ENCODE measurements at places on chromosomes 12 and 14. TPM values are rescaled to one million over a fixed set of nuclear protein-coding genes. Genes with fewer than 3 reads are reported as not detected.
A peak's percentile ranks its signal among the peaks of the same experiment; 100 is the strongest.

- peak; percentile 72 for DNase-seq
These were observed 22.2 kb downstream of the UBE2N start for GRCh38 chr12:93419388-93420034.

GRCh38 chr14:93941293-93941910 is 14.3 kb downstream of the FAM181A start:
- DNase-seq: no peak

GRCh38 chr12:3329361-3329760 is 161.6 kb upstream of the PRMT8 start:
- no peak for DNase-seq

GRCh38 chr12:105769486-105769885 is 369.3 kb downstream of the NUAK1 start:
- DNase-seq: no peak

DNA sequence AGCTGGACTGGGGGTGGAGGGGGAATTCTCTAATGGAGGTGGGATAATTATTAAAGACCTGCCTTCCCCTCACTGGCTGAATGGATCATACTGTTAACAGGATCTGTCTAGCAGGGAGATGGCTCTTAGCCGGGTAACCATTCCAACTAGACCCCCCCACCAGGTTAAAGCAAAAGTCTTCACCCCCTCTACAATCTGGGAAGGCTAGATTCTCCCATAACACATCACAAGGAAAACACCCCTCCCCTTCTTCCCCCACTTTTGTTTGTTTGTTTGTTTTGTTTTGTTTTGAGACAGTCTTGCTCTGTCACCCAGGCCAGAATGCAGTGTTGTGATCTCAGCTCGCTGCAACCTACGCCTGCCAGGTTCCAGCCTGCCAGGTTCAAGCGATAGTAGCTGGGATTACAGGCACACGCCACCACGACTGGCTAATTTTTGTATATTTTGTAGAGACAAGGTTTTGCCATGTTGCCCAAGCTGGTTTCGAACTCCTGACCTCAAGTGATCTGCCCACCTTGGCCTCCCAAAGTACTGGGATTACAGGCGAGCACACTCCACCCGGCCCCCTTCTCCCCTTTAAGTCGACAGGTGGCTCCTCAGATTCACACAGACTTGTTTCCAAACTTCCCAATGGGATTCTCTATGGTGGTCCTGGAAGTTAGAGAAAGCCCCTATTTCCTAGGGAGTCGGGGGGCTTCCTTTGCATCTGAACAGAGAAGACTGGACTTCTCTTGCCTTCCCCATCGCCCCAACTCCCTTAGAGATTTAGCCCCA is 3.5 kb upstream of the BAZ2A start:
- no peak for DNase-seq

DNA sequence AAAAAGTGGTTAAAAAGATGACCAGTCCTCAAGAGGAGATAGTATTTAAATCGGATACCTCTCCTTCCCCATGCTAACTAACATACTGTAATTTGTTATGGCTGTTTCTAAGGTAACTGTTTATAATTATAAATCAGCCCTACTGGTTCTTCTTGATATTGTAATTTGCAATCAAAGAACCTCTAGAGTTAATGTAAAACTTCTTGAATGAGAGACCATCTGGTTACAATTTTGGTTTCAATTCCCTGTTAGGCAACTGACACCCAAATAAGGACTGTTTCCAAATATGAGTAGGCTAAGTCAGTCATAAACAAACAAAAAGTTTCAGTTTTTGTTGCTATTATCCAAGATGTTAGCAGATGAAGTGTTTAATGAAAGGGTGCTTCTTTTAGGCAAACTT is 120.2 kb upstream of the DNM1L start:
- no peak for DNase-seq

- no peak for DNase-seq
These were observed 2.6 kb downstream of the PPP2R5C start for GRCh38 chr14:101763941-101764709.

- DNase-seq: peak; percentile 83
These were observed at the start of gene DNAL1 for GRCh38 chr14:73644531-73645247. DNAL1 (plus strand) TSS chr14:73644986; CDS start chr14:73645040, 54 bp downstream.

- no peak for DNase-seq
These were observed 11.0 kb upstream of the CELA1 start for GRCh38 chr12:51357374-51358047.

The SLC17A8 gene
- not detected for total RNA-seq

The TBX3 gene
- not detected for total RNA-seq

The OASL gene
- total RNA-seq: 34.7 TPM

The SCARB1 gene
- 3.7 TPM for total RNA-seq

The OR6C75 gene
- not detected for total RNA-seq

The CLIP1 gene
- 52.0 TPM for total RNA-seq

The LRFN5 gene
- total RNA-seq: not detected

The COX8C gene
- not detected for total RNA-seq
